ENCODE measurements at places on chromosomes 7 and 10.

- no peak for DNase-seq
These were observed 66.5 kb downstream of the ASB13 start for GRCh38 chr10:5599613-5600520.

DNA sequence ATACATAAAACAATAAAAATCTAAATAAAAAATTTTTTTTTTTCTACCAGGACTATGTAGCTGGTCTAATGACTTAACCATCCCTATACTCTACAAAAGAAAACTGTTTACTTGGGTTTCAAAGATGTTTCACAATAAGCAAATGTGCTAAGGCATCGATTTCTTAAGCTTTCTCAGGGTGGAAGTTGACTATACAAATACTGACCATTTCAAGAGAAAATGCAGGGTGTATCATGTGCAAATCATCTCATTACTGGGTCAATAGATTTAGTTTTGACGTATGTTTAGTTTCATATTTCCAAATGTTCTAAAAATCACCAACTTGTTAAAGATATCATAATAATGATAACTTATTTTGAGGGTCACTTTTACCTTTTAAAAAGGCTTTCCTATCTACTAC lies 7.5 kb downstream of the NRP1 start:
- no peak for DNase-seq

DNA sequence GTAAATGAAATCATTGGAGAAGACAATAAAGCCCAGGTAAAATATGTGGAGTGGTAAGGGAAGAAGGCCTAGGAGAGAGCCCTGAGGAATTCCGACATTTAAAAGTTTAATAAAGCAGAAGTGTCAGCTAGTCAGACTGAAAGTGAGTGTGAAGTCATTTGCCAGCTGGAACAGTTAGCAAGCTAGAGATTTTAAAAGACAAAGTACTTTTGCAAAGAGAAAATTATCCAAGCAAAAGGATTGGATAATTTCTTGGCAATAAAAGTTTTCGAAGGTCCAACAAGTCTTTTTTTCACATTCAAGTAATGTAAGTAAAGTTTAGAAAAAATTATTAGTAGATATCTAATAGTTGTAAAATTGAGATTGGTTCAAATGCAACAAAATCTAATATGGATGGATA lies 27.1 kb upstream of the SEMA3C start:
- DNase-seq: no peak

- peak; percentile 59 for DNase-seq
These were observed 1.1 kb downstream of the WASL start for GRCh38 chr7:123747620-123748141.

GRCh38 chr7:28062197-28062991 lies 118.2 kb downstream of the JAZF1 start:
- peak; percentile 79 for DNase-seq

- DNase-seq: no peak
These were observed 61.2 kb downstream of the BPGM start for GRCh38 chr7:134707663-134708378.
